ENCODE measurements at places on chromosomes 1 and 21. TPM values are rescaled to one million over a fixed set of nuclear protein-coding genes. Genes with fewer than 3 reads are reported as not detected.

Gene CLDN17
- not detected for total RNA-seq

Gene NHLH1
- total RNA-seq: 0.65 TPM

Gene MSH4
- total RNA-seq: 0.80 TPM

Gene HPDL
- total RNA-seq: 25.8 TPM

Gene CNKSR1
- total RNA-seq: 2.7 TPM

Gene FMO1
- total RNA-seq: 0.98 TPM

Gene KRTAP6-3
- not detected for total RNA-seq

Gene GNB1
- 563 TPM for total RNA-seq

GRCh38 chr1:197145446-197146024 is 934 bp downstream of the ASPM start:
- DNase-seq: no peak

DNA sequence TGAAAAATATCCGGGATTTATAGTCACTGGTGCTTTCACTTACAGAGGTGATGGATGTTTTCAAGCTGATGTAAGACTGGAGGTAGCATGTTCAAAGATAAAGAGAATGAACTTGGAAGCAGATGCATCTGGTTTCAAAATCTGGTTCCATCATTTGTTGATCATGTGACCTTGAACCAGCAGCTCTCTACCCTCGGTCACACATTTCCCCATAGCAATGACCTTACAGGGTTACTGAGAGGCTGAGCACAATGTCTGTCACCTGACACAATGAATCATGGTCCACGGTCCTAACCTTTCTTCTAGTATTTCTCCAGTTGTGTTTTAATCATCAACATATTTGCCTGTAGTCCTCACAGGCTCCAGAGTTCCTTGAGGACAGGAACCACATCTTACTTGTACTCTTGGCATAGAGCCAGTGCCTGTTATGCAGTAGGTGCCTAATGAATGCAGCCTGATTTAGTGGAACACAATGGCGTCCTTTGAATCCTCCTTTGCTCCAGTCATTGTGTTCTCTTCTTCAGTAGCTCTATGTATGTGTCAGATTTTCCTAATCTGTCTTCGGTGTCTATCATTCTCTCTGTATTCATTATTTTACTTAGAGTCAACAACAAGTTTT is 667.3 kb downstream of the PTPRU start:
- DNase-seq: no peak

- DNase-seq: no peak
Measured at GRCh38 chr1:243827206-243827605, 22.8 kb downstream of the AKT3 start.

DNA sequence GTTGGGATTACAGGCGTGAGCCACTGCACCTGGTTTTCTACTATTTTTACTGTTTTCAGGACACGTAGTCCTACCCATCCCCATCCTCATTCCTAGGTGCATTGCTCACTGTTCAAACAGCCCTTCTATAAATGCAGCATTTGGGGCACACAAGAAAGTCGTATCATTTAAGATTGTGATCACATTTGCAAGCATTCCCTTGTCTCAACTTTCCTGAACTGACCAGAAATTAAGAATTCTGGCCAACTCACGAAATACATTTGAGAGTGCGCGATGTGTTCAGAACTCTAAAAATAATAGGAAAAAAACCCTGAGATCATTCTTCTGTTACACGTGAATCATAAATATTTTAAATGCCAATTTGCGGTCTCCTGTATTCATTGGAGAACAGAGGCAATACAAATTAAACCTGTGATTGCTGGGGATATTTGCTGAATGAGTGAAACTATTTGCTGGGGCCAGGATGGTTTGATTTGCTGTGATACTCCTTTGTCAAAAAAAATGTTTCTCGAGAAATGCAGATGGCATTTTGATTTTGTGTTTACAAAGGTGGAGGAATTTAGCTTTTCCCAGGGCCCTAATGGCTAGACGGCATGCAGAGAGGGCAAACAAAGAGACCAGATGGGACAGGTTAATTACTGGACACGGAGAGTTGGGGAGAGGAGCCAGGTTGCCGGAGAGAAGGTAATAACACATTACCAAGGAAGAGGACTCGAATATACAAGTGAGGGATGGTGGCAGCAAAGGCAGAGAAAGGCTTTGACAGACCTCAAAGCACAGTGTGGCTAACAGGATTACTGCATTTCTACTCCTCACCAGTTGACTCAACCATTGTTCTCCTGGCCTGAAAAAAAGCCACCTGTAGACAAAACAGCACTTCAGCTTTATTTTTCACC is 38.4 kb downstream of the STPG1 start:
- DNase-seq: no peak

DNA sequence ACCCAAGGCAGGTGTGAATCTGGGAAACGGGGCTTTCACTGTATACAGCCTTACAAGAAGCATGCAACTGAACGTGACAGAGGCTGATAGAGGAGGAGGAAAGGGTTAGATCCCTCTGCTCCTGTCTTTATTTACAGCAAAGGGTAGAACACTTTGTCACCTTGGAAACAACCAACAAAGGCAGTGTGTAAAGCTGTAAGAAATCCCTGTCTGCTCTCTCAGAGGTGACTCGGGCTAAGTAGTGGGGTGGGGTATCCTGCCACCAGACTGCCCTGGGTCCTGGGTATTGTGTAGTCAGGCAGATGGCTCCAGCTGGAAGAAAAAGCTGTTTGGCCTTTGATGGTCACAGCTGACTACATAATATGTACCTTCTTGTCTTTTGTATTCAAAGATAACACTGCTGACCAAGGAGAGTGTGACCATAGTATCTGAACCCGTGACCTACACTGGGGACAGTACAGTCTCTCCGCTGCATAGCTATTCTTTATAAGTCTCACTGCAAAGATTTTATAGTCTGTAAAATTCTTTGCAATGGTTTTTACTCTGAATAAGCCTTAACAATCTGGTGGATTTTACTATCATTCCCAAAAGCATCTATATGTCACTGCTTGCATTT is 22.1 kb upstream of the POU2F1 start:
- DNase-seq: no peak

GRCh38 chr21:21401444-21401843 is 403.2 kb downstream of the NCAM2 start:
- DNase-seq: no peak

- no peak for DNase-seq
Measured at GRCh38 chr1:166488327-166488726, 321.5 kb upstream of the FAM78B start.

- peak; percentile 83 for DNase-seq
Measured at GRCh38 chr1:111030590-111030989, 66.9 kb upstream of the LRIF1 start.

DNA sequence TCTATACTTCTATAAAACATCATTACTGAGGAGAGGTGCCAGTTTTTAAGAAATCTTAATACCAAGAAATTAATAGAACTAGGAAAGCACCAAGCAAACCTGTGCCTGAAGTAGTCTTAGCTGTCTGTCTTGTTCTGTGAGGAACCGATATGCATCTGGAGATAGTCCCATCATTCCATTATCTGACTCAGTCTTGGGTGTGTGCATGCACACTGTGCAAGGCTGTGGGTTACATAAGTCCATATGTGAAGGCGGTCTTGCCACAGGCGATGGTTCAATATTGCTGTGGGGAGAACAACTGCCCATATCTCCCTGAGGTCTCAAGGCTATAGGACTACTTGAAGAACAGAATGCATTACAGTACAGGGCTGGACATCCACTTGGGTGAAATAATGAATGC is 33.8 kb downstream of the STIL start:
- no peak for DNase-seq

- DNase-seq: no peak
Measured at GRCh38 chr21:42638266-42638863, 15.1 kb upstream of the PDE9A start.

- no peak for DNase-seq
Measured at GRCh38 chr1:37657620-37658412, 23.1 kb upstream of the RSPO1 start.

DNA sequence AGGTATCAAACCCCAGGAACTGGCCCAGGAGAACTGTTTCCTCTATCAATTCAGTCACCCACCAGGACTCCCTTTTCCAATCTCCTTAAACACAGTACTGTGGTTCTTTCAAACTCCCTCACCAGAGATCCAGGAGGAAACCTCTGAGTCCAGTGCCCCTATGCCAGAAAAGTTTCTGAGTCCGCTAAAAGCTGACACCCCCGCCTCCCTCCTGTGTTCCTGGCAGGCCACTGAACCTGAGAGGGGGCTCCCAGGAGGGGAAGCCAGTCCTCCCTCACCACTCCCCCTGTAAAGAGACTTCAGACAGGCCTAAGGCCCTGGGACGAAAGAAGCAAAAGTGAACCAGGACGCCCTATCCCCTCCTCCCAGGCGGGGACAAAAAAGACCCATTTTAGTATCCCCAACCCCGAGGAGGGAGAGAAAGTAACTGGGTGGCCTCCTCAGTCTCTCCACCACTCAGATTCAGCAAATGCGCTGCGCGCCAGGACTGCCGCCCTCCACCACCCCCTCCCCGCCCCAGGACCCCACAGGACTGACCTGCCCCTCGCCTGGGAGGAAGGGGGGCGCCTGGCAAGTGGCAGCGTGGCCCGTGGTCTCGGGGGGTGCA is 624 bp downstream of the SLC41A1 start:
- peak; percentile 29 for DNase-seq

GRCh38 chr1:30405081-30405480 is 318.3 kb downstream of the MATN1 start:
- no peak for DNase-seq

DNA sequence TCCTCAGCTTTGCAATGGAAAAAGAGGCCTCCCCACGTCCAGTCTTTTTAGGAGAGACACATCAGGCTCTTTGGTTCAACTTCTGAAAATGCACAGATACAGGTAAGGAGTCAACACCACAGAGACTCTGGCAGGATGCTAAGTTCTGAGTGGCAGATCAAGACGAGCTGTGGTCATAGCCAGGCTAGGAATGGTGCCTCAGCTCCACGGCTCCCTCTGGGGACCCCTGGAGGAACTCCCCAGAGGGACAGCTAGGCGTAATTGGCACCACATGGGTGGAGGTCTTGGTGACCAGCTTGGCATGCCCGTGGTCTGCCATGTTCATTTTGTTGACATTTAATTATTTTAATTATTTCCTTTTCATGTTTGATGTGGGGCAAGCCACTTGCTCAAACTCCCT is 206.1 kb downstream of the KAZN start:
- peak; percentile 57 for DNase-seq

GRCh38 chr1:175033953-175034352 is 10.7 kb upstream of the MRPS14 start:
- DNase-seq: no peak

DNA sequence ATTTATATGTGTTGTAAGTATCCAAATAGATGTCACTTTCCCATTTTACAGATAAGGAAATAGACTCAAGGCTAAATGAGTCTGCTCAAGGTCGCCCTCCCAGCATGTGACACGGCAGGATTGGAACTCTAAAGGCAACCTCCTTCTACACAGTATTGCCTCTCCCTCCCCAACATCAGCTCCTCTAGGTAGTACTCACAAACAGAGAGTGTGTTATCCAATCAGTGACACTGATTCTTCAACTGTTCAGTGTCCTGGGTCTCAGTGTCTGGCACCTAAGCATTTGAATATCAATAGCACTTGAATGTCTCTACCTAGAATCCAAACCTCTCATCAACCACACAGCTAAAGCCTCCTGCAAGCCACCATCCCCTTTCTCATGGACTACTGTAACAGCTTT is 87.1 kb downstream of the DAB1 start:
- no peak for DNase-seq

GRCh38 chr1:241610056-241610815 is 29.9 kb downstream of the CHML start:
- no peak for DNase-seq

- no peak for DNase-seq
Measured at GRCh38 chr1:69791311-69791710, 223.6 kb downstream of the LRRC7 start.

DNA sequence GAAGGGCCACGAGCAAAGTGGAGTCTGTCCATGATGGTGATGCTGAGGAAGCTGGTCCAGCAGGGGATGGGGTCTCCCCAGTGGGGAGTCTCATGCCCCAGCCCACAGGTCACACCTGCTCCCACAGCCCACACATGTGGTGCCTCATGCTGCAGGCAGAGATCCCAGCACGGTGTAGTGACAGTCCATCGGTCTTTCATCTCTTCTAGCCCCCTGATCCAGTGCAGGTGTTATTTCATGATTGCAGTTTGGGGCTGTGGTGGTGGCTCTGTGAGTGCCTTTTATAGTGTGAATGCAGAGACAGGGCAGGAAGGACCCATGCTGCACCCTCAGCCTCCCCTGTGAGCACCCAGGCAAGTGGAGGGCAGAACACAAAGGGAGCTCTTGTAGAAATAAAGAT is 45.0 kb downstream of the UBASH3A start:
- DNase-seq: no peak

- DNase-seq: peak; percentile 73
Measured at GRCh38 chr1:111032295-111032897, 68.7 kb upstream of the LRIF1 start.

DNA sequence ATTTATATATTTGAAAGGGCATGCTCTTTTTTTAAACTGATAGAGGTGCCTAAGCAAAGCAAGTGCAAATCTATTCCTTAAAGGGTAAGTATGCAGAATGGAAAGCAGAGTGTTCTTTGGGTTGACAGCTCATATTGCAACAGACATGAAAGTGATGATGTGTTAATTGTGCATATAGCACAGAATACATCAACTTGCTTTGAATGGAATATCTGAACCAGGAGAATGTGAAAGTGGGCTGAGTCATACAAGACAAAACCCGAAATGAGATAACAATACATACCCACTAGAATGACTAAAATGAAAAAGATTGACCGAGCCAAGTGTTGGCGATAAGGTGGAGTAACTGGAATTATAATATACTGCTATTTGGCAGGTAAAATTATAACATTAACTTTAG is 4.3 kb downstream of the CR1 start:
- no peak for DNase-seq

DNA sequence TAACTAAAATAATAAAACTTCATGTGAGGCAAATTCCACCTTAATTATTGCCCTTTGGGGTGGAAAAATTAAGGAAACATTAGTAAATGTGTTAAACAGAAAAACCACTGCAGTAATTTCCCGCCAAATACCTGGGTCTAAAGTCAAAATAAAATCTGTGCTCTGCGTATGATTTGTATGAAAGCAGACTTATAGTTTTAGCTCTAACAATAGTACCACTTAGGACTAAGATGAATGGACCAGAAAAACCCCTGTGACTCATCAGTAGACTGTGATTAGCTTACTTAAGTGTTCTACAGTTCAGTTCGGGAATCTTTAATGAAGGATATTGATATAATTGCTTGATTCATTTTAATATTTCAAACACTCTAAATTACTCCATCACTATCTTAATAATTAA is 23.3 kb upstream of the C1orf105 start:
- no peak for DNase-seq

GRCh38 chr1:18646786-18647410 is 16.3 kb downstream of the PAX7 start:
- DNase-seq: no peak

DNA sequence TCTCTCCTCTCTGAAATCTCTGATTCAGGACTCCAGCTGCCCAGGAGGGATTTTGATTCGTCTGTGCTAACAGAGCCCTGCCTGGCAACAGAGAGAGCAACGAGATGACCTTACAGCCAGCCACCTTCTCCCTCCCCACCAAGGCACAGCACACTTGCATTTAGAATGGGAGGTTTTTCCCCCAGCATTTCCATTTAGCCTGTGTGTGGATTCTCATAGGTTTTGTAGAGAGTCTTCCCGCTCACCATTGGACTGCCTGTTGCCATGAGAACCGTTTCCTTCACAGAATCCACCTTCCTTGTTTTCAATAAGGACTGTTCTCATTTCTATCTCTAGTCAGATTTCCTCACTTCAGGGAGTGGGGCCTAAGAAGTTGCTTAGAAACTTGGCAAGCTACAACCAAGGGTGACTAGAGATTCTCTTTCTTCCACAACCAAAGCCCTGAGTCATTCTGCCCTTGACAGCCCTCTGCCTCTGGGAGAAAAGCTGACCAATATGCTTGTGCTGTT is 5.8 kb upstream of the IKBKE start:
- no peak for DNase-seq

- DNase-seq: no peak
Measured at GRCh38 chr1:51859333-51859732, 19.2 kb downstream of the NRDC start.
